ENCODE measurements at places on chromosomes 3 and 15.

DNA sequence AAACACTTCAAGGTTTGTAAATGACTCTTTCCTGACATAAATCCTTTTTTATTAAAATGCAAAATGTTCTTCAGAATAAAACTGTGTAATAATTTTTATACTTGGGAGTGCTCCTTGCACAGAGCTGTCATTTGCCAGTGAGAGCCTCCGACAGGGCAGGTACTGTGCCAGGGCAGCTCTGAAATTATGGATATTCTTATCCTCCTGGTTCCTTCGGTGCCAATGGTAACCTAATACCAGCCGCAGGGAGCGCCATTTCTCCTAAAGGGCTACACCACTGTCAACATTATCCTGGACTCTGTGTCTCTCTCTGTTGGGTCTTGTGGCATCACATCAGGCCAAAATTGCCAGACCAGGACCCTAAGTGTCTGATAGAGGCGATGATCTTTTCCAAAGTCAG, 33.0 kb downstream of the CHDH start:
- no peaks in the 10 kb centered on the region for H3K27me3 ChIP-seq
- no peak overlapping the region for H3K27ac ChIP-seq
- H3K4me1 ChIP-seq: no peaks in the 10 kb centered on the region
- DNase-seq: no peak
- no peaks in the 10 kb centered on the region for H3K36me3 ChIP-seq
- no peak overlapping the region for H3K4me3 ChIP-seq

- H3K4me3 ChIP-seq: no peak overlapping the region
- H3K4me1 ChIP-seq: peaks cover 16% of the 10 kb centered on the region
- DNase-seq: no peak
- H3K36me3 ChIP-seq: peaks cover 2% of the 10 kb centered on the region
- peaks cover 30% of the 10 kb centered on the region for H3K27me3 ChIP-seq
Measured at GRCh38 chr15:43251871-43252250, 14.9 kb downstream of the TGM5 start.

- H3K4me3 ChIP-seq: peak overlapping the region; percentile 76
- no peak for DNase-seq
- H3K4me1 ChIP-seq: peaks cover 33% of the 10 kb centered on the region
- peaks cover 7% of the 10 kb centered on the region for H3K36me3 ChIP-seq
Measured at GRCh38 chr15:97959724-97960363, 659 bp upstream of the ARRDC4 start.

GRCh38 chr15:65824031-65824743, 32.1 kb upstream of the DENND4A start:
- no peaks in the 10 kb centered on the region for H3K36me3 ChIP-seq
- peak overlapping the region; percentile 80 for H3K27ac ChIP-seq
- DNase-seq: peak; percentile 83
- peaks cover 2% of the 10 kb centered on the region for H3K27me3 ChIP-seq

- H3K4me1 ChIP-seq: no peaks in the 10 kb centered on the region
- no peak overlapping the region for H3K27ac ChIP-seq
- no peak overlapping the region for H3K4me3 ChIP-seq
- no peaks in the 10 kb centered on the region for H3K36me3 ChIP-seq
Measured at GRCh38 chr15:94298364-94298763, 67.0 kb downstream of the MCTP2 start.
